ENCODE measurements at places on chromosomes 4 and X.

- no peak for DNase-seq
Observed at GRCh38 chr4:148515248-148515647, 73.0 kb upstream of the NR3C2 start.

GRCh38 chr4:22903913-22904312 lies 211.2 kb downstream of the GBA3 start:
- DNase-seq: no peak

- no peak for DNase-seq
Observed at GRCh38 chrX:74510401-74510800, 89.1 kb downstream of the SLC16A2 start.

GRCh38 chr4:107541511-107541910 lies 178.5 kb downstream of the PAPSS1 start:
- no peak for DNase-seq

DNA sequence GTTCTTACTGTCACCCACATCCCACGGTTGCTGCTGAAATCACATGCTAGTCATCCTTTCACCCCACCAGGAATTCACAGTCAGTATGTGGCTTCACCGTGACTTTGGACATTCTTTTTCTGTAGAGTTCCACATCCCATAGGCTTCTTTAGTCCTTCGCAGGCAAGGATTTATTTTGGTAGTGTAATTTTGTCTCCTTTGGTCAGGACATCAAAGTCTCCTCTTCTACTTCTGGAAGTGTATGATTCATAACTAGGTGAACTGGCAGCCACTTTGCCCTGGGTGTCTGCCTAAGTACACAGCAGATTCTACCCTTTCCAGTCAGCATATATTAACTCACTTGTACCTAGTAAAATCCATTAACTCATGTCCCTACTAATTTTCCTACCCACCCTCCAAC lies 38.3 kb upstream of the MMAA start:
- DNase-seq: no peak

GRCh38 chr4:27692158-27692557 lies 831.5 kb downstream of the STIM2 start:
- peak; percentile 16 for DNase-seq

GRCh38 chr4:44194365-44194764 lies 254.2 kb downstream of the KCTD8 start:
- DNase-seq: no peak

DNA sequence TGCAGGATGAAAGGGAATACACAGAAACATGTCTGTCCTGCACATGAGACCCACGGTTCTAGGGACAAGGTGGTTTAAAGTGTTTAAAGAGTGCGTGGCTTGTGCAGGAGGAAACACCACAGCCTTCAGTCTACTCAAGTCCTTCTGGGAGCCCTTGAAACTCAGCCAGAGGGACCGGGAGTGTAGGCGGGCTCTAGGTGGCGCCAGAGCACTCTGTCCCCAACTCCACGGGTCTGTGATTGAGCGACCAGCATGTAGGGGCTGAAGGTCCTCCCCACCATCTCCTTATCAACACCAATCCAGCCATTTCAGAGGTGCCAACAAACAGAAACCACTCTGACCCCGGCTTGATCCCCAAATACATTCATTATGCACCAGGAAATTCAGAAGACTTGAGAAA lies 82.0 kb upstream of the CLDN34 start:
- DNase-seq: peak; percentile 74

- DNase-seq: peak; percentile 28
Observed at GRCh38 chrX:121308276-121308805, 260.9 kb downstream of the GLUD2 start.

- DNase-seq: no peak
Observed at GRCh38 chr4:53676402-53676871, 85.2 kb upstream of the LNX1 start.

DNA sequence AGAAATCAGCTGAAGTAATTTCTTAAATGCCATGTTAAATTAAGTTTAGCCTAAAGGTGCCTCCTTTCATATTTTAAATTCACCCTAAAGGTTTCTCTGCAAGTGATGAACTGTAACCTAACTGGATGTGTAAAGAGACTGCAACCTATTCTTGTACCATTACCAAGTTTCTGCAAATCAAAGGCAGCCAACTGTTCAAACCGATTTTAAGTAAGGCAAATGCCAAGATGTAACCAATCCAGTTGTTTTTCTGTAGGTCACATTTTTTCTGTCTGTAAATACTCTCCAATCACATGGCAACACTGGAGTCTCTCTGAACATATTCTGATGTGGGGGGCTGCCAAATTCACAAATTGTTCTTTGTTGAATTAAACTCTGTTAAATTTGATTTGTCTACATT lies 42.4 kb upstream of the FGF2 start:
- DNase-seq: no peak

- no peak for DNase-seq
Observed at GRCh38 chr4:89981789-89982334, 87.2 kb downstream of the MMRN1 start.

GRCh38 chr4:70183168-70183939 lies 12.2 kb upstream of the ODAM start:
- peak; percentile 30 for DNase-seq

- DNase-seq: no peak
Observed at GRCh38 chr4:62377245-62377644, 1177.1 kb downstream of the ADGRL3 start.

DNA sequence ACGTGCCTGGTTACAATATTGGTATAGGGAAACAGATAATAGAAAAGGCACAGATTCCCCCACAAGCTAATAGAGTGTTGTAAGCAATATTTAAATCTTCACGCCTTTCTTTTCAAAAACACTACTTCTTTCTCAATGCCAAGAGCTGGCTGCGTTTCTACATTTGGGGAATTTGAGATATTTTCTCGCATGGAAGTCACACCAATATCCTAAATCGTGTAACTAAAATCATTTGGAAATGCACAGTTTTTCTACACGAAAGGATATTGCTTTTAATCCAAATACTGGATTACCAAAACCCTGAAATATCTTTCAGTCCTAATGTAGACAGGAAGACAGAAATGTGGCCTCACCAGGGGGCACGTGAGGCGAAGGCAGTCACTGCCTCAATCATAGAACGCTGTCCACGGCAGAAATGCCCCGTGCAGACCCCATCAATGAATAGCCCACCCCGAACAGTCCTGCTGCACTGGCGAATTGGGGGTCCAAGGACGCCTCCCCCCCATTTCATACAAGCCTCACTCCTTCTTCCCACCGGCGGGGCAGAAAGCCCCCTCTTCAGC lies 106.6 kb downstream of the NSUN7 start:
- DNase-seq: no peak

GRCh38 chrX:100871594-100872560 lies 2.3 kb downstream of the NOX1 start:
- DNase-seq: no peak

- DNase-seq: no peak
Observed at GRCh38 chr4:126958482-126958881, 674.3 kb upstream of the INTU start.

GRCh38 chr4:168796362-168797106 lies 213.5 kb downstream of the CBR4 start:
- DNase-seq: no peak

DNA sequence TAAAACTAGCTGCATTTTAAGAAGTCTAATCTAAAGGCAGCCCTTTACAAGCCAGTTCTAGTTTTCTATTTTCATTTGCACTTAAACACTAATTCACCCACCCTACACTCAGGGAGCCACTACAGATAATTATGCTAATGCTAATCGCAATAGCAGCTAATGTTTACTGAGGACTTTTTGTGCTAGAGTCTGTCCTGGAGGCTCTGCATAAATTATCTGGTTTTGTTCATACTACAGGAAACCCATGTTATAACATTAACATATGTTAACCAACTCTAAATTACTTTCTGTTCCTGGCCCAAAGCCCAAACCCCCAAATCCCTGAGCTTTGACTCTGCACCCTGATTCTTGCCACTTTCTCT lies 480 bp upstream of the RADX start:
- DNase-seq: no peak

GRCh38 chr4:88411491-88412096 lies 32.9 kb downstream of the HERC6 start:
- no peak for DNase-seq

DNA sequence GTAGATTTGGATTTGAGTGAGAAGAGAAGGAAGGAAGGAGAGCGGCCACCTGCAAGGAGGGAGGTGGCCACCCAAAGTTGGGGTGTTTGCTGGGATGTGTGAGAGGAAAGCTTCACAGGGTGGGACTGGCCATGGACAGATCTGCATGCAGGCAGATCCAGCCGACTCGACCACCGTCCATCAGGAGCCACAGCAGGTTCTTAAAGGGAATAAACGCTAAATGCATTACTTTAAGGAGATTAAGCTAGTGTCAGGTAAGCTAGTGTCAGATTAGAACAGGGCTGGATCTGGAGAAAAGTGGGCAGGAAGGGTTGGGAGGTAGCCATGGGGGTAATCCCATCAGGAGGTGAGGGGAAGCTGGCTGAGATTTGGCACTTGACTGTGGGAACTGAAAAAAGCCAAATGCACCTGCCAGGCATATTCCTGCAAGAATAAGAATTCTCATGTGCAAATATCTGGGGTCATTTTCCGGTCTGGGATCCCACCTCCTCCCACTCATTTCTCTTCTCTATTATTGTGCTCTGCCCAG lies 79.6 kb downstream of the MGST2 start:
- DNase-seq: no peak

DNA sequence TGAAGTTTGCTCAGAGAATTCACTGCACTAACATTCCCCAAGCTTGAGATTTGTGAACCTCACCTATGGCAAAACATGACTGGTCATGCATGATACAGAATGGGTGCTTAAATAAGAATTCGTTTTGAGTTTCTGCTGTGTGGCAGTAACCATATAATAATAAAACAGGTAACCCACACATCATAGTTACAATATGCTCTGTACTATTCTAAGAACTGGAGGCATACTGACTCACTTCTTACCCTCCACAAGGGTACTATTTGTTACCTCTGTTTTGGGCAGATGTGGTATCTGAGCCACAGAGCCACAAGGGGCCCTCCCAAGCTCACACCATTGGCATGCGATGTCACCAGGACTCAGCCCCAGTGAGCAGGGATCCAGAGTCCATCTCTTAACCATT lies 17.6 kb downstream of the SLC2A9 start:
- DNase-seq: no peak

GRCh38 chrX:150693725-150694574 lies 754 bp downstream of the MTMR1 start:
- DNase-seq: peak; percentile 90

GRCh38 chrX:29890004-29890403 lies 325.4 kb upstream of the MAGEB2 start:
- no peak for DNase-seq

DNA sequence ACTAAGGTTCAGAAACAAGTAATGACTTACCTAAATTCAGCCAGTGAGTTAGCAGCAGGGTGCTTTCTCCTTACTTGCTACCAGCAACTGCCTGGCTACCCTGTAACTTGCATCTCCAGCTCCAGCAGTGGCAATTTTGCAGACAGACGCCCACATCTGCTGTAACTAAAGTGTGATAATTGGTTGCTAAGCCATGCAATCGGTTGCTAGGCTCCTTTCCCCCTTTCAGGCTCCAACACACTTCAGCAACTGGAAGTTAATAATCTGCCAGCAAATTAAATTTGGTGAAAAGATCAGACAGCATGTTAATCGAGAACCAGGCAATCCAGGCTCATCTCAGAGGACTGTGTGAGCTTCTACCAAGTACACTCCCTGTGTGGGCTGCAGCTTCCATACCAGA lies 24.2 kb upstream of the ARHGEF9 start:
- no peak for DNase-seq

GRCh38 chr4:109113521-109113920 lies 188.9 kb downstream of the COL25A1 start:
- DNase-seq: no peak

GRCh38 chr4:10640561-10641201 lies 43.9 kb downstream of the CLNK start:
- no peak for DNase-seq

DNA sequence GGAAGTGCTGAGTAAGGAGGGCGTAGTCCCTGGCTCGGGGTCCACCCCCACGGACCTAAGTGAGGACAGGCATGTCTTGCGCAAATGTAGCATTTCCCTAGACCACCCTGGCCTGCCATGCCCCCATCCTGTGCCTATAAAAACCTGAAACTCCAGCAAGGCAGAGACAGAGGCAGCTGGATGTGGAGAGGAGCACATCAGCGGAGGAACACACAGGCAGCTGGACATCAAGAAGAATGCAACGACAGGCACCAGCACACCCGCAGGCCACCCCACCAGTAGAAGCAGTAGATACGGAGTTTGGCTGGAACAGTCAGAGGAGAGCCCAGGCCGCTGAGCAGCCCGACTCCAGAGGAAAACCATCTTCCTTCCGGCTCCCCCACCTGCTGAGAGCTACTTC lies 345.9 kb downstream of the FSTL5 start:
- no peak for DNase-seq

DNA sequence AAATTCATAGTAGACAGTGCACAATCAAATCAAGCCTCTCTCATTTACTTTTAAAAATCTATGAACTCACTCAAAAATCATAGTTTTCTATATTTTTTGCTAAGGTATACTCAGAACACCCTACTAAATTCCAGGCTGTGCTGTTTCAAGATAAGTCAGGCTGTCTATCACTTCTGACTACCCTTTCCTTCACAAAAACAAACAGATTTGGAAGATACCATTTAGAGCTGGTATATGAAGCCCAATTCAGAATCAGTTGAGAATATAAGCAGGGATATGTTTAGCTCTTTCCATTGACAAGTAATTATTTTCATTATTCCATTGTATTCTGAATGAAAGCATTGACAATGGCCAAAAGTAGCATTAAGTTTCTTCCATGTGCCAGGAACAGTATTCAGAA lies 53.1 kb downstream of the CXCL1 start:
- no peak for DNase-seq

GRCh38 chr4:77418333-77418732 lies 187.3 kb upstream of the CXCL13 start:
- DNase-seq: no peak

GRCh38 chr4:142314247-142314646 lies 531.9 kb downstream of the INPP4B start:
- no peak for DNase-seq

DNA sequence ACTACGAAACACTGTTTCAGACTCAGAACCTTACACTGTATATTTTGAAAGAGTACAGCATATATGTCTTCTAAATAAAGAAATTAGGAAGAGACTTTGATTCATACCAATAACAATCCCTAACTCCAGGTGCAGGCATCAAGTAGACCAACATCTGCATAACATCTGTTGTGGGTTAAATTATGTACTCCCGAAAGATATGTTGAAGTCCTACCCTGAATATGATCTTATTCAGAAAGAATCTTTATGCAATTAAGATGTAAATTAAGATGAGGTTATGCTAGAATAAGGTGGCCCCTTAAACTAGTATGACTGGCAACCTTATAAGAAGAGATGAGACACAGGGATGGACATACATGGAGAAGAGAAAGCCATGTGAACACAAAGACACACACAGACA lies 117.9 kb downstream of the INPP4B start:
- no peak for DNase-seq

GRCh38 chrX:129534816-129535578 lies 5.1 kb upstream of the OCRL start:
- DNase-seq: no peak
